HL-60 (cell line): ENCODE measurements at places on chromosomes 4 and X.
A peak's percentile ranks its signal among the peaks of the same experiment; 100 is the strongest.

DNA sequence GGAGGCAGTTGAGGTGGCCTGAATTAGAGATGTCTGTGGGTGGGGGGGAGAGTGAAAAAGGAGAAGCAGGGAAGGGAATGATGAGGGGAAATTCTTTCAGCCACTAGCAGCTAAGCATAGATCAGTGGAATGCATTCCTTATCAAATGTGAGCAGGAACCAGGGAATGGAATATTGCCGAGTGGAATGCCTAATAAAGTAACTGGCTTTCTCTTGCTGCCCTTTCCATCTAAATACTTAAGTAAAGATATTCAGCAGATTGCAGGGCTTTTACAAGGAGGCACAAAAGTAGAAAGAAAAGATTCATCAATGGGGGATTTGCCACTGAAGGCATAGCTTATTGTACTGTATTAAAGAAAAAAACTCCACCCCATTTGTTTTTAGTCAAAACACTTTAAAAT lies 263.0 kb upstream of the RPS6KA3 start:
- no peak for DNase-seq

DNA sequence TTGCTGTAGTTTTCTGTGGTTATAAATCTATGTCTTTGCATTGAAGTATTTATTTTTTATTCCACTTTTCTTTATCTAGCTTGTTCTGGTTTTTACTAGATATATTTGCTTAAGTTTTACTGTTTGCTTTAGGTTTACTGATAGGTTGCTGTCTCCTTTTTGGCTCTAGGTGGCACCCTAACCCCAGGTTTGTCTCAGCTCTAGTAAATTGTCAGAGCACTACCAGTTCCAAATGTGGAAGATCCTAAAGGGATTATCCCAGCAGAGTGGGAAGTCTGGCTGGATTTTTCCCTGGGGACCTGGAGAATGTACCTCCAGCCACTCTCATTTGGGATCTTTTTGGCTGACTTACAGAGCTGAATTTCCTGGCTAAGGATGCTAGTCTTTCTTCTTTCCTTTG lies 106.1 kb downstream of the PBDC1 start:
- DNase-seq, result peak; percentile 33

DNA sequence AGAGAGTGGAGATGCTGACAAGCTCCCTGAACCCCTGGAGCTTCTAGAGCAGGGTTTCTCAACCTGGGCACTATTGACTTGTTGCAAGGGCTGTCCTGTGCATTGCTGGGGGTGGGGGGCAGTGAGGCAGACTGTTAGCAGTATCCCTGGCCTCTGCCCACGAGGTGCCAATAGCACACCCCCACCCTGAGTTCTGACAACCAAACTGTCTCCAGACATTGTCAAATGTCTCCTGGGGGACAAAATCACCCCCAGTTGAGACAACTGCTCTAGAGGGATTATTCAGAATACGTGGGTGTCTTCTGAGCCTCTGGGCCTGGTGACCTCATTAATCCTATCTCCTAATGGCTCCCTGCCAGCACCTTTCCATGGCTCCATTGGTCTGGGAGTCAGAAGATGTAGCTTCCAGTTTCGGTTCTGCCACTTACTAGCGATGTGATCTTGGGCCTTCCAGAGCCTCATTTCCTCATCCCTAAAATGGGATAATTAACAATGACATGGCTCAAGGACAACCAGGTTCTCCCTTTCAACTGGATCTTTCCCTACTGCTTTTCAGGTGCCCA lies 17.6 kb upstream of the PJA1 start:
- DNase-seq, result no peak

DNA sequence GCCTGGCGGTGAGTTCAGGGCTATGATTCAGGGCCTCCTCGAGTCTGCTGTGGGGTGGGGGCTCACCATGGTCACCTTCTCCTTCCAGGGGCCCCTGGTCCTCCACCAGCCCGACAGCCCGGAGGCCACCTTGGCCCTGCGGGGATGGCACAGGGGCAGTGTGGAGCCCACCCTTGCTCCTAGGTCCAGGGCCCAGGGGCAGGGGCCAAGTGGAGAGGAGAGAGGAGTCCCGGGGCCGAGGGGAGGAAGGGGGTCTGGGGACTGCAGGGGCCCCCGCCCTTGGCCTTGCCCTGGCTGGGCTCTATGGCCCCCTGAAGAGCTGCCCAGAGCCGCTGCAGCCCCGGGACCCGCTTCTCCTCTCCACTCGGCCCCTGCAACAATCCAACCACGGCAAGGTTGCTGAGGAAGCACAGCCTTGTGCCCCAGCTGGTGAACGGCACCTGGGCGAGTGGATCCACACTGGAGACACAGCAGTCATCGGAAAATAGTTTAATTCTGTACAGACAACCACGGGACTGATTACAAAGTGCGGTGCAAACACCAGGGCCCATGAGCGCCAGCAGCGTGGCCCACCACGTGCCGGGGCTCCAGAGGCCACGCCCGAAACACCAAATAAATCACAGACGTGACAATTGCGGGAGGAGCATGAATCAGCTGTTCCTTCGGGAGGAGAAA lies 23.0 kb upstream of the CPLX1 start:
- DNase-seq, result no peak

GRCh38 chr4:1716065-1716945 lies 4.2 kb upstream of the SLBP start:
- DNase-seq, result no peak

GRCh38 chrX:80876877-80877276 lies 67.2 kb upstream of the BRWD3 start:
- DNase-seq, result no peak
